ENCODE measurements at places on chromosomes 6 and 20. TPM values are rescaled to one million over a fixed set of nuclear protein-coding genes. Genes with fewer than 3 reads are reported as not detected.

Gene BPI
- not detected for total RNA-seq

Gene OR2J3
- total RNA-seq = not detected

Gene IL17F
- total RNA-seq = not detected

Gene AARS2
- 6.2 TPM for total RNA-seq

Gene RBL1
- total RNA-seq = 6.7 TPM

Gene TNFRSF21
- 42.0 TPM for total RNA-seq

Gene SLC26A8
- total RNA-seq = not detected

Gene CHD6
- 43.7 TPM for total RNA-seq

Gene WFDC12
- total RNA-seq = not detected

Gene SLC35F1
- total RNA-seq = 0.17 TPM

Gene KAT14
- 14.8 TPM for total RNA-seq

Gene TSPYL4
- 8.5 TPM for total RNA-seq

Gene SLC2A4RG
- 26.4 TPM for total RNA-seq

Gene ENPP3
- 0.33 TPM for total RNA-seq

Gene SLC22A2
- total RNA-seq = not detected

Gene DEFB112
- not detected for total RNA-seq

Gene LATS1
- total RNA-seq = 21.4 TPM

Gene SAPCD1
- 2.0 TPM for total RNA-seq

Gene ADGB
- not detected for total RNA-seq

Gene NFS1
- 17.4 TPM for total RNA-seq

Gene PRR18
- 0.34 TPM for total RNA-seq

Gene PRRT1
- 1.3 TPM for total RNA-seq
